NCI-H2029 (cell line): ENCODE measurements at places on chromosomes 7 and 10.

DNA sequence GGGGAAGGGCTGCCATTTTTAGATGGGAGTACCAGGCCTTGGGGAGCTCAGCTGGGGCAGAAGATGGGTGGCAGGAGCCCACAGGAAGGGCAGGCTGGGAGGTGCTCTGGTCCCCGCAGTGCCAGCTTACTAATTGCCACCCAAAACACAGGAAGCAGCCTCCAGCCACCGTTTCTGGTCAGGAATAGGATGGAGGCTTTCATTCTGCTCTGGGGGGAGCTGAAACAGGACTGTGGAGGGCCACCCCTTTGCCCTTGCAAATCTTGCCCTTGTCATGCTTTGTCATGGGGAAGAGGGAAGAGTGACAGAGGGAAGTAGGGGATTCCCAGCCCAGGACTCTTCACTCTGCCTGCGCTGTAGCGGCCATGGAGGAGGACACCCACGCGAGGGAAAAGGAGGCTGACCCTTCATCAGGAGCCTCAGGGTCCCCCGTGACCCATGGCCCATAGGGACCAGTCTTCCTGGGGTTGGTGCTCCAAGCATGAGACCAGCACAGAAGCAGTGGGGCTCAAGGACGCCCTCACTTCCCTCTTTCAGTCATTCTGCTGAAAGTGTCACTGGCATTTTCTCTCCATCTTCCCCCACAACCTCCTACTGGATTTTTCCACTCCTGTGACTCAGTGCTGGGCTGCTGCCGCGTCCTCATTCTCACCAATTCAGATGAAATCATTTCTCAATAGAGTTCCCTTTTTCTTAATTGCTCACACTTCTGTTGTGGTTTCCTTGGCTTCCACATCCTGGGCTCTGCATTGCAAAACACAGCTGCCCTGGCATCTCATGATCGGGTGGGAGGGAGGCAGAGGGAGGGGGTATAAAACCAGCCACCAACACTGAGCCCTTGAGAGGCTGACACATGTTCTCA, 61.9 kb downstream of the MKI67 start:
- DNase-seq = no peak

DNA sequence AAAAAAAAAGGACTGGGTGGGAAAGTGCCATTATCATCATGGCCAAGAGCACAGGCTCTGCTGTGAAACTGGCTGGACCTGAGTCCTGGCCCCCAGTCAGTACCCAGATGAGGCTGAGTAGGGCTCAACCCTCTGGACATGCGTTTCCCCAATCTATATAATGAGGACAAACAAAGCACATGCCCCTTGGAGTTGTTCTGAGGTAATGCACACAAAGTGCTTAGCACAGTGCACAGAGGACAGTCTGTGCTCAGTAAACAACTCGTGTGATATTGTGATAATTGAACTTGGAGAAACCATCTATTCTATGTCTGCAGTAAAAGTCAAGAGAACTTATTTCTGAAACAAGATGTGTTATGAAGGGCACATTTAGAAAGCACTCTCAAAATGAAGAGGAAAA, 138.8 kb downstream of the KCNMA1 start:
- DNase-seq = no peak

DNA sequence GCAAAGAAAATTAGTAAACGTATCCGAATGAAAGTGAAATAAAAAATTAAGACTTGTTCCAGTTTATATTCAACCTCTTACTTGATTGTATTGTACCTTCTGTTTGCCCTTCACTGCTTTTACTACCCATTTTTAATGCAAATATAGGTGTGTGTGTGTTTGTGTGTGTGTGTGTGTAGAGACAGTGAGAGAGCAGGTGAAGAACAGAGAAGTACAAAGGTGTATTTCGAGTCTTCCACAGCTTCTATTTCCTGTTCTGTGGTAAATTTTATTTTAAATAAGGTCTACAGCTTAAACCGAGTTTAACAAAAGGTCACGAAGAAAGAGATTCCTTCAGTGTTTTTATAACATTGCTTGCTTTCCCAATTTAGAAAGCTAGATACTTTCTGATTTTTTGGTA, 12.7 kb upstream of the SVIL start:
- DNase-seq = no peak

DNA sequence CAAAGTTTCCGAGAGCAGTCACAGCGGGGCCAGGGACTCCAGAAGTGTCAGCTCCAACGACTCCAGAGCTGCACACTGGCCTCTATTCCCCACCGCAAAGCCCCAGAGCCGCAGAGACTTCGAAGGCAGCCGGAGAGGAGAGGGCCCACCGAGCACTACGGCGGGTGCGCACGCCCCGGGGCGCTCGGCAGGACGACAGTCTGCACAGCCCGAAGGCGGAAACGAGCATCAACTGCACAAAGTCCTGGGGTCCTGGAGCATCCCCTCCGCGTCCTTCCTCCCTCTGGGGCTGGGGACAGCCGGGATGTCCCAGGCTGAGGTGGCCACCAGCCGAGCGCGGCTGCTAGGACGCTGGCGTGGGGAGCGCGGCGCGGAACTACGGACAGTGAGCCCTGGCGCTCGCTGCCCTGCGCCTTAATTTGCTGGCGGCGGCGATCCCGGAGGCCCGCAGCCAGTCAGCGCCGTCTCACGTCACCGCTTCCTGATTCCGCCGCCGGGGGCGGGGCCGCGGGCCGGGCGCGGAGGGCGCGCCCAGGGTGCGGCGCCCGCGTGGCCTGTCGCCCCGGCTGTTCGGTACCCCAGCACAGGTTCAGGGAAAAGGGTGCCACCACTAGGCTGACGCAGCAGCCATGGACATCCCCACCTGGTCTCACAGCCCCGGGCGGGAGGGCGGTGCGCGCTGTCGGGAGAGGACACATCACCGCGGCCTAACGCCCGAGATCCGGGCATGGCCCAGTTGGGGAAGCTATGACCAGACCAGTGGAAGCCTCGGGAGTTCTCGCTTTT, at the start of gene TBX20:
TSS of gene TBX20 (minus strand) at position 391 of the 786 bp plus-strand sequence. CDS start 480 bp downstream, outside the sequence.
- DNase-seq = no peak

DNA sequence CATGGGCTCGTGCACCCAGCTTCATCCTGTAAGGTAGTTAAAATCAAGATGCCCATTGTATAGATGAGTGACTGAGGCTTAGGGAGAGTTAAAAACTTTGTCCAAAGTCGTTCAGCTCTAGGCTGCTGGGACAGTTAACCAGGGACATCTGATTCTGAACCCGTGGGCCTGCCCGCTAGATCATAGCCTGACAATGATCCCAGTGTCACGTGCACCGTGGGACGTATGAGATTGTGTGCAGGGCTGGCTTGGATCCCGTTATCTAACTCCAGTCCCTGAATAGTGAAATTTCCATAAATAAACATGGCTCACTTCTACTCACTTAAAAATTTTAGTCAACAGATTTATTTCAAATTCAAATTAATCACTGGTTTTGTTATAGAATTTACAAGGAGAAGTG, 24.9 kb downstream of the C10orf120 start:
- no peak for DNase-seq

GRCh38 chr10:49394933-49395740, 752 bp downstream of the DRGX start:
- no peak for DNase-seq

- DNase-seq = no peak
Observed at GRCh38 chr7:48389977-48390376, 218.7 kb downstream of the ABCA13 start.

DNA sequence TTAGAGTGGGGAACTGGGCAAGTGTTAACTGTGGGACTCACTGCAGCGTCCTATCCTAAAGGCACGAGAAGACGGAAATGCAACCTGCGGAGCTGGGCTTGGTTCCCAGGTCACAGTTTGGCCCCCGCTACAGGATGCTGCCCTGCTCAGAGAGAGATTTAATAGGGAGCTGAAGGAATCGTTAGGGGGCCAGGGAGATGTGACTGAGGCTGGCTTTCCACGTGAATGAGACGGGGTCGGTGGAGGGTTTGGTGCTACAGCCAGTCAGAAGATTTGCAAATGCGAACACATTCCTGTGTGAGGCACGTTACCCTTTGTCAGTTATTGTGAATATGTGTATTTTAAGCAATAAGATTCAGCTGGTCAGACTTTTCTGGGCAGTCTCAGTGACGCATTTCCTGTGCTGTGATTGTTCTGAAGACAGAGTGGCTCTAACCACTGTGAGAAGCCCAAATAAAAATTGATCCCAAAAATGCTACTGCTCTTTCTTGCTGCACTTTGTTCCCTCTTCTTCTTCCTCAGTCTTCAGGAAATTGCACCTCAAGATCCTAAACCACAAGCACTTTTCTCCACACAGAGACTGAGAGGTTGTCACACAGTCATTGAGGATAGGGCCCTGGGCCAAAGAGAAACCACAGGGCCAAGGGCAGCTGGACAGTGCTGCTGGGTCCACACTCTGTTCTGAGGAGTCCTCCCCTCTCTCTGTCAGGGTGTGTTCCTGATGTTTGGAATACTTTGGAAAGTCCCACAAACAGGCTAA, 21.2 kb downstream of the CYP17A1 start:
- no peak for DNase-seq

DNA sequence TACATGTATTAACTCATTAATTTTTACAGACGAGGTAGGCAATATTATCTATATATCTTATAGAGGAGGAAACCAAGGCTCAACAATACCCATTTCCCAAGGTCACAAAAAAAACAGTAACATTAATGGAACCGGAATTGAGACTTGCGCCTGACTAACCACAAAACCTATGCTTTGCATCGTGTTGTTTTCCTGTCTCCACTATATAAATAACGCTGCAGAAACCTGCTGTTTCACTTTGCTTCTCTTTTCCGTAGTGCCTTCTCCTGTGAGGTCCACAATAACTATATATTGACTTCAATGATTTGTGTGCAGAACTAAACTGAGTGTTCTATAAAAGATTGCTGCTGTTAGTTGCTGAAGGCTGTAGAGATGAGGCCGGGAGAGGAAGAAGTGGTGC, 97.7 kb upstream of the RPA3 start:
- DNase-seq = no peak

GRCh38 chr10:121919666-121920065, 8.2 kb downstream of the ATE1 start:
- DNase-seq = no peak

GRCh38 chr7:73742338-73742752, 3.7 kb upstream of the ABHD11 start:
- peak; percentile 84 for DNase-seq

GRCh38 chr10:21757185-21757901, 223.3 kb downstream of the MLLT10 start:
- DNase-seq = no peak

GRCh38 chr7:42180806-42181205, 56.2 kb downstream of the GLI3 start:
- DNase-seq = no peak

DNA sequence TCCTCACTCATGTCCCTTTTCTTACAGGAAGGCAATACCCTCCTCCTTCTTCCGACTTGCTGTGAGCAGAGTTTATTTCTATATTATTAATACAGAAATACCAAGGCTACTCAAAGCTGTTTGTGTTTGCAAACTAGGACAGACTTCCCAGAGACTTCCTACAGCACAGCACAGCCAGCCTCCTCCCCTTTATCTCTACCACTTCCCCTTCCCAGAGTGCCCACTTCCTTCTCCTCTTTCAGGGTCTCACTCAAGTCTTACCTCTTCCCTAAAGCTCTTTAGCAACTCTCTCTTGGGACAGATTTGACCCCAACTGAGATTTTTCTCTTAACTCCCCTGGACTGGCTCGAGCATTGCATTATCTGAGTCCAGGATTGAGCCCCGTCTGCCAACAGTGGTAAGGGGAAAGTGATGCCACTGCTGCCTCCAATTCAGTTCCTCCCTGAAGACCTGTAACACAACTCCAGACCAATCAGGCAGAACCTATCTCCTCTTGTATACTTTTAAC, 5.5 kb upstream of the LRGUK start:
- DNase-seq = no peak

DNA sequence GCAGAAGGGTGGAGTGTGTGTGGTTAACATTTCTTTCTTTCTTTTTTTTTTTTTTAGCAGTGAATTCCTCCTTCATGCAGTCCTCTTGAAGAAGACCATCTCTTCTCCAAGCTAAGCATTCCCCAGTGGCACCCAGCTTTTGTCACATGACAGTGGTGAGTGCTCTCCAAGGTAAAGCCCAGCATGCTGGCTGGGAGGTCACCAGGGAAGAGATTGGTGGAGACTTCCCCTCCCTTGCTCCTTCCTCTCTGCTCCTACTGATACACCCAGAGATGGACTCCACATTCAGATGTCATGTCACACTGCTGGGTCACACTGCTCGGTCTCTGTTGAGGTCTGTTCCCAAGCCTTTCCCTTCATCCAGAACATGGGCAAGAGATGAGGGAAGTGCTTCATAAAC, 55.3 kb downstream of the FRMPD2 start:
- no peak for DNase-seq

GRCh38 chr10:43040482-43041256, 36.2 kb upstream of the RET start:
- no peak for DNase-seq

DNA sequence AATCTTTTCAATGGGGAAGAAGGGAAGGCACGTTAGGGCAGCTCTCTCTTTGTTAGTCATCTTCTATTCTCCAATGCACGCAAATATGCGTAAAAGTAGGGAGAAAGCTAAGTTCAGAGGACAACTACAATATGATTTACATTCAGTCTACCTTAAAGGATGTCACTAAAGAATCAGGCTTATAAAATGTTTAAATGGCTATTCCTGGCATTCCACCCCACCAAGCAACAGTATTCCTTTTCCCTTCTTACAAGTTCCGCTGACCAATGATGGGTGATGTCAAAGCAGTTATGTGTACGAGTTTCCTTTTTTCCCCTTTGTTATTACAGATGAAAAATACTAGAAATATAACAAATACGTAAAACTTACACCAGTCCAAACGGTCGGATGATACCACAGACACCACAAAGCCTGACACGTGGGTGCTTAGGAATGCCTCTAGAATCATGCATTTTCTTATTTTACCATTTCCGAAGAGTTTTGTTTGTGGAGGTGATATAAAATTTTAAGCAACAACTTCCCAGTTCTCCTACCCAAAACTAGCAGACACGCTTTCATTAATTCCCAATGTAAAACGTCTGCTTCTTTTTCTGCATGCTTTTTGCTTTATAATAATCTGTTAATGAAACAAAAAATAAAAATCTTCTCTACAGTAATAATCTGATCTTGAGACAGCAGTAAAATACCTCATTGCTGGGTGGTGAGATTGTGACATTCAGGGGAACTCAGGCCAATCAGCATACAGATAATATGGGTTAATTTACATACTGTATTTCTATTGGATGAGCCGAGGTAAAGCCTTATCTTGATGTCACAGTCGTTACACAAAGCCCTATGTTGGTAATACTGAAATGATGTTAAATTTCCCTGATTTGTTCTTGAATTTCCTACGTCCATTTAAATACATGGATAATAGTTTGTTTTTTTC, 708 bp upstream of the GPR85 start:
- DNase-seq = no peak

GRCh38 chr10:69089638-69090599, 2.0 kb downstream of the SRGN start:
- no peak for DNase-seq

- no peak for DNase-seq
Observed at GRCh38 chr7:101185258-101185839, 5.3 kb upstream of the NAT16 start.

GRCh38 chr7:154440058-154440457, 387.9 kb downstream of the DPP6 start:
- DNase-seq = no peak

- DNase-seq = no peak
Observed at GRCh38 chr10:106935978-106936451, 228.5 kb downstream of the SORCS1 start.
